ENCODE measurements at places on chromosomes 5 and 9.

DNA sequence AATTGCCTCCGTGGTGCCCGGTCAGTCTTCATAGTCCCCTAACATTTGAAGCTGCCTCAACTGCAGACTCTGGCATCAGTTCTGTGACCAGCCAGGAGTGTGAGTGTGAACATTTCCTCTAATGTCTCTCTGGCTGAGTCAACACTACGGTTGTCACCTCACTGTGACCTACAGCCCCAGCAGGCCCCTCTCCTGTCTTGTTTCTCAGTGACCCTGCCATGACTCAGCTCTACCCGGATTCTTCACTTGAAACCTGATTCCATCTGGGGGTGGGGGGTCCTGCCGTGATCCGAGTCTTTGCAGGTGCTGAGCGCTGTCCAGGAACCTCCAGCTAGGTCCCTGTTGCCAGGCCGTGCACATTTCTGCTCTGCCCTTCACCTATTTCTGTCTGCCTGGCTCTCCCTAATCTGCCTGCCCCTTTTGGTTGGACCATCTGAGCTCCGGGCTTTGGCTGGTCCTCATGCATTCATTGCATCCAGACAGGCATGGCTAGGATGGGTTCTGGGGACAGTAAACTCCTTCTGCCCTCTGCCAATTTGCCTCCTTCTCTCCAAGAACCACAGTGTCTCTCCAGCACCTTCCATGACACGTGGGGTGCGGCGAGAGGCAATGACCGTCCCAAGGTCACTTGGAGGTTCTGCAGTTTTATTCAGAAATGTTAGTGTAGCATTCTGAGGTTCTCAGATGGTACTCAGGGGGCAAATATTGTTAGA lies 24.2 kb downstream of the STC2 start:
- no peak for DNase-seq

GRCh38 chr5:168786147-168786546 lies 207.0 kb upstream of the PANK3 start:
- no peak for DNase-seq

DNA sequence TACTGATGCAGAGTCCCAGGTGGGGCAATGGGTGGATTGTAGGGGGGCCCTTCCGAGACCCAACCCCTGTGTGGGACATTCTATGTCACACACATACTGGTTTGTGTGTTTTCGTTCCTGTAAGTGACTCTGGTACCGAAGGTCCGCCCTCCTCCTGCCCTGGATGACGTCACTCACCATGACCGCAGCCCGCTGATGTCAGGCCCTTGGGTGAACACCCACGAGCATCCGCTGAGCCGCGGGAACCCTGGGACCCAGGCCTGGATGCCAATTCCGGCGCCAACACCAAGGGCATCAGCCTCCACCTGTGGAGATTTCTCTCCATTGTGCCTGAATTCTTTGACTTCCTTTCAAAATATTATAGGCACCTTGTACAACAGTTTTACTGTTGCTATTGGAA lies 184.3 kb downstream of the MTRR start:
- DNase-seq: no peak

GRCh38 chr5:180301253-180301652 lies 9.4 kb upstream of the MAPK9 start:
- DNase-seq: no peak

DNA sequence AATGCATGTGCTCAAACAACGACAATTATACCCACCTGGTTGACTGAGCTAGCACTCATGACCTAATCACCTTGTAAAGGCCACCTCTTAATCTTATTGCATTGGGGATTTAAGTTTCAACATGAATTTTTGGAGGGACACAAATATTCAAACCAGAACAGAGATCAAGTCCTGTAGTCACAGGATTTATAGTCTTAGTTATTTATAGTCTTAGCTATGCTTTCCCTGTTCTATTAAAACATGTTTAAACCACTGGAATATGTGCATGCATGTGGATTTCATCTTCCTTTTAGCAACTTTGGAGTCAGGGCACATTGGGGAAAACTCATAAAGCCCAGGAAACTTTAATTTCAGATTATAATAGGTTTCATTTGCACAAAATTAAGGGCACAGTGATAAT lies 26.7 kb downstream of the ANKDD1B start:
- DNase-seq: no peak

GRCh38 chr5:64298586-64298985 lies 132.9 kb downstream of the RNF180 start:
- DNase-seq: no peak

DNA sequence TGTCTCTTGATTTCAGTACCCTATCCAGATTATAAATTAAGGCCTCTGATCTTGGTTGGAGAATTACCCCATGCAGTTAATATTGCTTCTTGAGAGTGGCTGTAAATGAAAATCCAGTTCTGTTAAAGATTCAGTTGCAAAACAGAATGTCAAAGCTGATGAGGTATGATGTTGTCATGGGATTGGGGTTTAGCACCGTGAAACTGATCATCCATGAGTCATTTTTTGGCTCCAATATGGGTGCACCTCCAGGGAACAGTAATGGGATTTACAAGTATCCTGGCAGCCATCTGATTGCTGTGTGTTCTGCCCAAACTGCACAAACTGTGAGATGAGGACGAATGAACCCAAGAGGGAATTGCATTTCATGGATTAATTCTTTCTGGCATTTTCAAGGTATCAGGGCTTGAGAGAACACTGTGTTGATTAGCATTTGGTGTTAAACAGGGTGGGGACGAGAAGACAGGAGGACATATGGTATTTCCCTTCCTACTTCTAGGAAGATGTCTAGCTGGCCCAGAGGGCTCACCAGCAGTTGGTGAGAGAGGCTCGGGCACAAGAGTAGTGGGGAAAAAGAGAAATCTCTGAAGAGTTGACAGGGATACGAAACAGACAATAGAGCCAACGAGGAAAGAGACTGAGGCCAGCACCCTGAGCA lies 214.7 kb downstream of the GAS1 start:
- DNase-seq: no peak

DNA sequence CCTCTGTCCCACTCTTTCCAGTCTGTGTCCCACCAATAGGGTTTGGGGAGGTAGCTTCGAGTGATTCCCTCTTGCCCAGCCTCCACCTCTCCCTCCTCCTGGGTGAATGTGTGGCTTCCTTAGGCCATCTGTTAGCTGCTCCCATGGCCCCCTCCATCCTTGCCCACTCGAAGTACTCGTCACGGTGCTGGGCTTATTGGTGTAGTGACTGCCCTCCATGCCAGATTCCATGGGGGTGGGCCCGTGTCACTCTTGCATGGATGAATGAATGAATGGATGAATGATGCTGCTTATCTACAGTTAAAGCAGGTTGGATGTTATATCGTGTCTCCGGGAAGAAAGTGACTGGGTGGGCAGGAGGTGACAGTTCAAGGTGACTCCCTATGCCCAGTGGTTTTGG lies 19.1 kb downstream of the HMCN2 start:
- DNase-seq: no peak

GRCh38 chr9:9998491-9999287 lies 614.1 kb downstream of the PTPRD start:
- no peak for DNase-seq

DNA sequence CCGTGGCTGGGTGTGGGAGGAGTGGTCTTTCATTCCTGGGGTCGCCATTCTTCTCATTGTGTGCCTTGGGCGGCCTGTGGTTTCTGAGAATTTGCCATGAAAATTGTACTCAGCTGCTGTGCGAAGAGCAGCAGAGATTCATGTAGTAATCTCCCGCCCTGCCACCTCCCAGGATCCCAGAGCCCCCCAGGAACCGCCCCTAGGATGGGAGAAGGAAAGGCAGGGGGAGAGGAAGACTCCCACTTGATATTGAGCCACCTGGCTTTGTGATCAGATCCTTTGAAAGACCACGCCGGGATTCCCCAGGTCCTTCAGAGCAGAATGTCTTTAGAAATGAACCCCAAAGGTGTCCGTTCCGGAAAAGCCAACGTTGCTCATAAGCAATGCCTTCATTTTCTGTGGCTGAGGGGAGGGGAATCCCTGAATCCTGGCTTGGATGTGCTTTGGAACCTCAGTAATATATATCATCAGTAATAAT lies 27.6 kb downstream of the NEURL1B start:
- DNase-seq: no peak

GRCh38 chr5:177478711-177479646 lies 5.5 kb upstream of the DBN1 start:
- no peak for DNase-seq

- no peak for DNase-seq
Measured at GRCh38 chr5:126988021-126988569, 42.3 kb downstream of the MARCHF3 start.

DNA sequence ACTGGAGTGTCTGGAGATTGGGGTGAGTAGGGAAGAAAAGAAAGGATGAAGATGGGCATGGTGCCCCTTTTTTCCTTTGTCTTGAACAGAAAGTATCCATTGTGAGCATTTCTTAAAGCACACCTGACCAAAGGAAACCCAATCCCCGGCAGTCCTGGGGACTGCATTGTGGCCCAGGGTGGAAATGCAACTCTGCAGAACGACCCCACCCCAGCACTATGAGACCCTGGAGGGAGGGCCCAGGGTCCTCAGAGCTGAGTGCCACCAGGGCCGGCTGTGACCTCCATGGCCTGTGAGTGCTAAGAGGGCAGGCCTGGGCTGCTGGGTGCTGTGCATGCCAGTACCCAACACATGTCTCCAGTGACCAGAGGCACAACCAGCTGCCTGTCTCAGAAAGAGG lies 18.5 kb downstream of the EEIG1 start:
- DNase-seq: no peak

DNA sequence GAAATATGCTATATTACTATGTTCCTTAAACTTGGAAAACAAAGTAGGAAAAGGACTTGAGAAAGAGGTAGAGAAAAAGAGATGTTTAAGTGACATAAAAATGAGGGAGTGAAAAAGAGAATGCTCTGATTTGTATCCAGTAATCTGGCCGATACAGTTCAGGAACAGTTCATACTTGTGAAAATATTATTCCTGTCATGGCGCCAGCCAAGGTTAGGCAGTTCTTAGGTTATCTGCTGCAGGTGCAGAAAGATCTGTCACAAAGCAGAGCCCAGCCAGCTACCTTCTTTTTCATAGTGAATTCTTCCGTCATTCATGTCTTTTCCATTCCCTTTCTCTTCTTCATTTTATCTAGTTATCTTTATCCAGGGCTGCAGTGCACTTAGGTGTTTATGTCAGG lies 256.3 kb downstream of the ADAMTSL1 start:
- no peak for DNase-seq

Data from activated CD8-positive, alpha-beta memory T cell treated with anti-CD3 and anti-CD28 coated beads for 1 hour (primary cell).